Umbilical cord (tissue), 2 donors: ENCODE measurements at places on chromosomes 1 and 21.

DNA sequence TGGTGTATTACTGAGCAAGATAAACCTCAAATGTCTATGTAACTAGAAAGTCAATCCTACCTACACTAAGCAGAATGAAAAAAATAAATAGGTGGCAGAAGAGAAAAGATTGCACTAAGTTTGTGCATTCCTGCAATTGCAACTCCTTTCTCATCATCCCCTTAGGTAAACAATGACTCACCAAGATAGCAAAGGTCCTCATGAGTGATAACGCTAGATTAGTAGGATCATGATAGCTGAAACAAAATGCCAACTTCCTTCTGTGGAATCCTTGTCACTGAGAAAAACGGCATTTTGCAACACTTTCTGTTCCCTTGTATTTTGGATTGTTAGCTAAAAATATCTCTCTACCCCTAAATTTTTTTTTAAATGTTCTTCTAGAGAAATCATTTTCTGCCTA is 20.0 kb upstream of the FCER1A start:
- no peak for DNase-seq

- no peak for DNase-seq
Observed at GRCh38 chr21:42582787-42583476, 69.3 kb downstream of the SLC37A1 start.

- no peak for DNase-seq
Observed at GRCh38 chr1:147169171-147169570, 3.1 kb downstream of the PRKAB2 start.

- no peak for DNase-seq
Observed at GRCh38 chr1:32023351-32023750, 9.7 kb downstream of the KHDRBS1 start.

GRCh38 chr21:38401191-38401926 is 96.9 kb downstream of the ERG start:
- DNase-seq: no peak
